CD4-positive, alpha-beta T cell (primary cell): ENCODE measurements at places on chromosomes 2 and 18. TPM values are rescaled to one million over a fixed set of nuclear protein-coding genes. Genes with fewer than 3 reads are reported as not detected.

DNA sequence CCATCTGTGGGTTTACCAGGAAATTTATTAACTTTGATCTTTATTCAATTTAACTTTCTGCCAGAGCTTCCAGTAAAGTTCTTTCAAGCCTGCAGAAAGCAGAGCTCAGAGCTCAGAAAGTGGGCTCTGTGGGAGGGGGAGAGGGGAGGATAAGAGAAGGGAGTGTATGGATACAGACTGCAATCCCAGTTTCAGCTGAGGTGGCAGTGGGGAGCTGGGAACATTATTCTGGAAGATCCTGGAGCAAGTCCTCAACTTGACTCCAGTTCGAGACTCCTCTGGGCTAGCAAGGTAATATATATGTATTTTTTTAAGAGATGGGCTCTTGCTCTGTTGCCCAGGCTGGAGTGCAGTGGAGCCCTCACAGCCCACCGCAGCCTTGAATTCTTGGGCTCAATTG is 108.9 kb upstream of the NABP1 start:
- no peak for DNase-seq
- no peak overlapping the region for H3K4me3 ChIP-seq
- H3K36me3 ChIP-seq: no peaks in the 10 kb centered on the region
- H3K27ac ChIP-seq: no peak overlapping the region

Gene GPR45
- not detected for total RNA-seq

Gene WDR12
- total RNA-seq: 6.2 TPM

GRCh38 chr18:29361843-29362242 is 1184.9 kb upstream of the CDH2 start:
- no peaks in the 10 kb centered on the region for H3K4me1 ChIP-seq
- H3K27me3 ChIP-seq: no peaks in the 10 kb centered on the region
- H3K36me3 ChIP-seq: no peaks in the 10 kb centered on the region
- no peak for DNase-seq

GRCh38 chr2:119267604-119268003 is 44.0 kb downstream of the STEAP3 start:
- no peaks in the 10 kb centered on the region for H3K36me3 ChIP-seq
- H3K27me3 ChIP-seq: no peaks in the 10 kb centered on the region
- no peak for DNase-seq
- no peak overlapping the region for H3K27ac ChIP-seq
- H3K4me3 ChIP-seq: no peak overlapping the region

- no peak overlapping the region for H3K27ac ChIP-seq
- no peaks in the 10 kb centered on the region for H3K27me3 ChIP-seq
- no peak for DNase-seq
- peaks cover 19% of the 10 kb centered on the region for H3K4me1 ChIP-seq
- H3K36me3 ChIP-seq: no peaks in the 10 kb centered on the region
Measured at GRCh38 chr18:35495536-35496314, 2.0 kb downstream of the INO80C start.

Gene ABCG8
- total RNA-seq: not detected

DNA sequence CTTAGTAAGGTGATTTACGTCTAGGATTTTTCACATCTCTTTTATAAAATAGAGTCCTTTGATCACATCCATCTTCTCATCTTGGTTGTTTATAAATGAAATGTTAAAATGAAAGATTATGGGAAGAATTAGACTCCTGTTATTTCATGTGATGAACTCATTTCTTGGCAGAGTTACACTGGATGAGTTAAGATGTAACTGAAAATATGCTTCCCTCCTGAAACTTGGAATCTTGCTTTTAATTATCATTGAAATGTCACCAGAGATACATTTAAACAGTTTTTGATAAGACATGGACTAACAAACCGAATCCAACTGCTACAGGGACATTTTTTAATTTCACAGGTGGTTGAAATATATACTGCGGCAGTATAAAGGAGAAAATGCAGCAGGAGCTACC is 274.0 kb downstream of the DLGAP1 start:
- H3K27me3 ChIP-seq: no peaks in the 10 kb centered on the region
- no peaks in the 10 kb centered on the region for H3K4me1 ChIP-seq
- no peak overlapping the region for H3K27ac ChIP-seq
- no peaks in the 10 kb centered on the region for H3K36me3 ChIP-seq
- no peak overlapping the region for H3K4me3 ChIP-seq

DNA sequence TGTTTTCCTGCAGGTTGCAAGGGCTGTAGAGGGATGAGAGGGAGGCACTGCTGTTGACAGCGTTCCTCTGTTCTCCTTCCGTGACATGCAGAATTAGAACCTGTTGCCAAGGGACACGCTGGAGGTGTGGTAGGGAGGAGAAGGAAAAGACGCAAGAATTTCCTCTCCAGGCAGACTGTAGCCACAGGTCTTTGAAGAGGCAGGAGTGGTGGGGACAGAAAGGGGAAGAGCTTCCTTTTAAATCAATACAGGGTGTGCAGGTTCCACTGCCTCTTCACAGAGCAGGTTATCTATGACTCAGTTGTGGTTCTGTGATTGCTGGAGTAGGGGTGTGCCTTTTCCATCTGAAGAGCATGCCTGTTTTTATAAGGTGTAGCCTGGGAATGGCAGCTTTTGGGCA is 133.0 kb downstream of the WDSUB1 start:
- no peaks in the 10 kb centered on the region for H3K27me3 ChIP-seq
- no peak overlapping the region for H3K4me3 ChIP-seq
- no peak overlapping the region for H3K27ac ChIP-seq
- H3K4me1 ChIP-seq: peaks cover 30% of the 10 kb centered on the region
- no peaks in the 10 kb centered on the region for H3K36me3 ChIP-seq
- DNase-seq: no peak

- no peak overlapping the region for H3K4me3 ChIP-seq
- H3K4me1 ChIP-seq: no peaks in the 10 kb centered on the region
- DNase-seq: no peak
- no peaks in the 10 kb centered on the region for H3K27me3 ChIP-seq
Measured at GRCh38 chr2:211494536-211494935, 938.1 kb downstream of the CPS1 start.

Gene IL1F10
- not detected for total RNA-seq
